ENCODE measurements at places on chromosomes 3 and 15.

DNA sequence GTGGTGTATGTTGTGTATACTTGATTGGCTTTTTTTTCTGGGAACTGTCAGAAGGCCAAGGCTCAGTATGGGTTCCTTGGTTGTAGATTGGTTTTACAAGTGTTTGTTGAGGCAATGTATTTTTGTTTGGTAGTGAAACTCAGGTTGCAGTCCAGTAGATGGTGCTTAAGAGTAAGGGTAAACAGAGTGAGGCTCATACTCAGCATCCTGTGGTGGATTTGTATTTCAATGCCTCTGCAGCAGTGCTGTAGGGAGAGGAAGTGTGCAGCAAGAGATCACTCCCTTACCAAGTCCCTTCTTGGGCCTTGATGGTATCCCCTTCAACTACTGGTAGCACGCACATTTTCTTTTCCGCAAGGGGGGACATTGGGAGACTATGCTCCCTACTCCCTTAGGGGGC, 428.5 kb upstream of the CNTN3 start:
- no peak for DNase-seq

- DNase-seq: no peak
These were observed 247.7 kb downstream of the VGLL3 start for GRCh38 chr3:86743233-86743632.

GRCh38 chr3:9298236-9298635, 48.8 kb upstream of the SRGAP3 start:
- DNase-seq: no peak

DNA sequence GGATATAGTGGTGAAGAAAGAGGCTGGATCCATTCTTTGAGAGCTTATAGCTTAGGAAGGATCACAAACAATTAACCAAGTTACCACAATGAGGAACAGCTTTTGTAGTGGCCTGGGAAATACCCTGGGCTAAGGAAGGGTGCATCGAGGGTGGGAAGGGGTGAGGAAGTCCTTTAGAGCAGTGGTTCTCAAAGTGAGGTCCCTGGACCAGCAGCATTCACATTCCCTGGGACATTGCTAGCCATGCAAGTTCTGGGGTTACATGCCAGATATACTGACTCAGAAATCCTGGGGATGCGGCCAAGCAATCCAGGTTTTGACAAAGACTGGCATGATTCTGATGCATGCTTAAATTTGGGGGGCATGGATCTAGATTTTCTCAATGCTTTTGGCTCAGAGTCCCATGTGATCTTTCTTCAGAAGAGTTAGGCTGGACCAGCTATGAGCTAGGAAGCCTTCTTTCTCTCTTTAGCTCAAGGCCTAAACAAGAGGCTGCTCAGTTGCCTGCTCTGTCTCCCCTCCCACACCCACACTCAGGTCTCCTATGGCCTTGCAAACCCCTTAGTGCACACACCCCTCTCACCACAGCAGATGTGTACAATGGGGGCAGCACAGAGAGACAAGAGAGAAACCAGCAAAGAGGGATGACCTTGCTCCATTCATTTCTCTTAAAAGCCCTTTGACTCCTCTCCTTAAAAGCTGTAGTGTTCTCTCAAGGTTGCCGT, 1.8 kb upstream of the CCR1 start:
- DNase-seq: no peak

Data from femur (tissue), 1 donor.